Activated CD4-positive, alpha-beta T cell treated with anti-CD3 and anti-CD28 coated beads for 36 hours (primary cell): ENCODE measurements at places on chromosomes 2 and 18. TPM values are rescaled to one million over a fixed set of nuclear protein-coding genes. Genes with fewer than 3 reads are reported as not detected.

DNA sequence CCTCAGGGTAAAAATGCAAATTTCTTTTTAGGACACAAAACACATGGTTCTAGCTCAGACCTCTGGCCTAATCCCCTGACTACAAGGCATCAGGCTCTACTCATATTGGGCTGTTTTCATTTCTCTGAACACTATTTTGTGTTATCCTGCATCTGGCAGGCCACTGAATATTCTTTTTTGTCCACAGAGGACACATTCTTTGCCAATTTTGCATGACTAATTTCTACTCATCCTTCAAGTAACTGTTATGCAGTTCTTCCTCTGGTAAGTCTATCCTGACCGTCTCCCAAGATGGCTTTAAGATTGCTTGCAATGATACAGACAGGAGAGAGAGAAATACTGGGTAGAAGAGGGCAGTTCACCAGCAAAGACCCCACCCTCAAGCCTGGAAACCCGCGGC, 107.6 kb upstream of the RGPD4 start:
- H3K27ac ChIP-seq = no peak overlapping the region
- H3K4me1 ChIP-seq = no peaks in the 10 kb centered on the region
- H3K4me3 ChIP-seq = no peak overlapping the region
- H3K36me3 ChIP-seq = no peaks in the 10 kb centered on the region

DNA sequence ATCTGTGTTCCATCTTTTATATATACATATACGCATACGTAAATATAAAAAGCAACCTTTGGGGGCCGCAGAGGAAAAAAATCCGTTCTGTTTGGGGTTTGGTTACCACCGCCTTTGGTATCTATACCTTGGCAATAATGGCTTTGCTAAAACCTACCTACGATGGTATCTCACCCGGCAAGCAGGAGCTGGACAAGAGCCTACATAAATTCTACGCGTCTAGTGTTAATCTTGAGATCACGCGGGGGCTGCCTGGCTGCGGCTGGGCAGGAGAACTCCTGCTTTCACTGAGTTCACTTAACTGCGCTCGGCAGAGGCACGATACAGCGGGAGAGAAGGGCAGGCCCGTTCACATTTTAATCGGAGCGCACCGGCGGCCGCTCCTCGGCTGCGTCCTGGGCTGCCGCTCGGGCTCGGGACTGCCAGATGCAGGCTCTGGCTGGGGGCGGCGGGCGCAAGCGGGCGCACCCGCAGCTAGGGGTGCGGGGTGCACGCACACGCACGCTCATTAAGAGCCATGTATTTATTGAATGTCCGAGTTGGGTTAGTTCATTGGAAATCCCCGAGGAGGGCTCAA, 1.7 kb upstream of the POU3F3 start:
- H3K36me3 ChIP-seq = no peaks in the 10 kb centered on the region
- DNase-seq = peak; percentile 39
- H3K4me3 ChIP-seq = peak overlapping the region; percentile 73
- peaks cover 69% of the 10 kb centered on the region for H3K27me3 ChIP-seq

DNA sequence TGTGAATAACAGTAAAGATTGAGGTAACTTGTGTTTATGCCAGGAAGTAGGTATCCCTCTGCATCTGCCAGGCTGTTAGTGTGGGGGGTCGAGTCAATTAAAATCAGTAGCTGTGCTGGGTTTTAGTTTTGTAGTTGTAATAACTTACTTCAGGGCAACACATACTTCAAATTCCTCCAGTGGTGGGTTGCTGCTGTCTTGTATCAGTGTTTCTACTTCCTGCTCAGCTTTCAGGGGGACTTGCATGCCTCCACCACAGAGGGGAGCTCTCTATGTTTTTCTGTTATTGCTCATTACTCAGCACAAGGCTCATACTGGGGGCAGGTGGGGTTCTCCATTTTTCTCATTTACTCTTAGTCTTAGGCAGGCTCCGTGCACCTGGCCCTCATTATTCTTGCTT, 136.8 kb downstream of the CAPN13 start:
- no peaks in the 10 kb centered on the region for H3K36me3 ChIP-seq
- H3K4me3 ChIP-seq = no peak overlapping the region
- H3K27me3 ChIP-seq = peaks cover 8% of the 10 kb centered on the region
- H3K4me1 ChIP-seq = no peaks in the 10 kb centered on the region
- no peak overlapping the region for H3K27ac ChIP-seq

GRCh38 chr2:167005096-167005495, 116.8 kb downstream of the XIRP2 start:
- H3K4me3 ChIP-seq = no peak overlapping the region
- H3K36me3 ChIP-seq = no peaks in the 10 kb centered on the region
- H3K27me3 ChIP-seq = no peaks in the 10 kb centered on the region
- H3K4me1 ChIP-seq = no peaks in the 10 kb centered on the region
- no peak overlapping the region for H3K27ac ChIP-seq
- no peak for DNase-seq

DNA sequence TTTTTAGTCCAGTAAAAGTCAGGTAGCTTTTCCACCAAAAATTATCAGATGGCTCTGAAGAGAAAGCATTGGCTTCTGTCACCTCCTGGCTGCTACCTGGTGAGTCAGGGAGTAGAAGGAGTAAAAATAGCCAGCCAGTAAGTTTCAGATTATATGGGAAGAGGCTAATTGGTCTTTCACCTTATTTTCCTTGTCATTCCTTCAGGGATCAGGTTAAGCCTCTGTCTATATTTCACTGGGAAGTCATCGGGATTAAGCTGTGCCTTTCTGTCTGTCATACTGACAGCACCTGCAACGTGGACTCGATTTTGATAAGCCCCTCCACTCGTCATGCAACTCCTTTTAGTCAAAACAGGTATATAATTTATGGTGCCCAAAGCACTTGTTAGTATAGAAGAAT, 380.7 kb upstream of the CELF4 start:
- no peaks in the 10 kb centered on the region for H3K4me1 ChIP-seq
- H3K27ac ChIP-seq = no peak overlapping the region
- DNase-seq = no peak
- no peaks in the 10 kb centered on the region for H3K27me3 ChIP-seq
- no peak overlapping the region for H3K4me3 ChIP-seq
- no peaks in the 10 kb centered on the region for H3K36me3 ChIP-seq

- no peak for DNase-seq
- peaks cover 9% of the 10 kb centered on the region for H3K4me1 ChIP-seq
These were observed 132.7 kb downstream of the PTGR3 start for GRCh38 chr18:75076286-75076685.

GRCh38 chr2:219508971-219509779, 5.1 kb upstream of the ASIC4 start:
- H3K36me3 ChIP-seq = peaks cover 22% of the 10 kb centered on the region
- H3K4me3 ChIP-seq = no peak overlapping the region
- peaks cover 19% of the 10 kb centered on the region for H3K4me1 ChIP-seq
- DNase-seq = no peak
- H3K27ac ChIP-seq = no peak overlapping the region
- peaks cover 42% of the 10 kb centered on the region for H3K27me3 ChIP-seq

DNA sequence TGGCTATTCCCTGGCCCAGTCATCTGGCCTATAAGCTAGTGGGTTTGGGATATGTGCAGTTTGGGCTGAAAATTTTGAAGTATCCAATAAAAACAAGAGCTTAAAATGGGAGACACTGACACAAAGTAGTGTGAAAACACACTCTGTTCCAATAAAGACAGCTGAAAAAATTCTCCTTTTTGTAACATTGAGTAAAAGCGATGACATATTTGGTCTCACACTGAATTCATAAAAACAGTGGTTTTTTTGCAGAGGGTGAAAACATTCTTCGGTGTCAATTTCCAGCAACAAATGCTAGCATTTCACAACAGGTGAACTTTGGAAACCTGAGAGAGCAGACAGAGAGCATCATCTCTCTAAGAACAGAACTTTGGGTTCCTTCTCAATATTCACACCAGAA, 142.2 kb downstream of the OSR1 start:
- DNase-seq = no peak
- no peak overlapping the region for H3K4me3 ChIP-seq
- peaks cover 5% of the 10 kb centered on the region for H3K4me1 ChIP-seq
- H3K27ac ChIP-seq = no peak overlapping the region
- H3K36me3 ChIP-seq = no peaks in the 10 kb centered on the region

PDE1A gene
- total RNA-seq = not detected

ANKRD53 gene
- total RNA-seq = not detected

REG1B gene
- total RNA-seq = not detected

GALNT13 gene
- total RNA-seq = not detected

FOXD4L1 gene
- not detected for total RNA-seq
